ENCODE measurements at places on chromosomes 3 and 15. TPM values are rescaled to one million over a fixed set of nuclear protein-coding genes. Genes with fewer than 3 reads are reported as not detected.

Gene EOMES
- total RNA-seq = under 0.01 TPM

DNA sequence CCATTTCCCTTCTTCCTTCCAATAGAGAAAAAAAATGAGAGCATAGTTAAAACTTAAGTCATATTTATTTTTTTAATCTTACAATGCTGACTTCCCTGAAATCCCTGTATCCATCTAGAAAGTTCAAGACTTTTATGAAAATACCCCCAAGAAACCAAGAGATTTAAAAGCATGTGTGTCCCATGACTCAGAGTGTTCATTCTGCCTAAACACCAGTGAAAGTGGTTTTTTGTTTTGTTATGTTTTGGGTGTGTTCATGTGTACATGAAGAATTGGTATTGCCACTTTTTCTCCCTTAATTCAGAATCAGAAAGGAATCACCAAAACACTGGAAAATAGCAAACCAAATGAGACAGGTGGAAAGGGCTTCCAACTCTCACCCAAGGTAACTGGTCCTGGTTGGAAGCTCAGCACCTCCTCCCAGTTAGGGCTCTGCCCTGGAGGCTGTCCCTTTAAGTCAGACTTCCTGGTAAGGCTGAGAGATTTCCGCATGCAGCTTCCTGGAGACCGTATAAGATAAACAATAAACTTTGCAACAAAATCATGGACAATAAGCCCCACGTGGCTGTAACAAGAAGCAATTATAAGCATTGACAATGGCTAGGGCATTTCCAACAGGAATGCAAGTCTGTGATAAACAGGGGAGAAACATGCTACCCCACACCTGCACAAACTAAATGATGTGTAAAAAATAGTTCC, 121.9 kb upstream of the ARHGEF3 start:
- no peak overlapping the region for H3K4me3 ChIP-seq
- peak; percentile 41 for DNase-seq
- H3K4me1 ChIP-seq = peaks cover 3% of the 10 kb centered on the region
- no peaks in the 10 kb centered on the region for H3K36me3 ChIP-seq

- no peak overlapping the region for H3K4me3 ChIP-seq
- no peaks in the 10 kb centered on the region for H3K36me3 ChIP-seq
- H3K27ac ChIP-seq = no peak overlapping the region
- no peak for DNase-seq
These were observed 12.3 kb downstream of the NUDT16 start for GRCh38 chr3:131393868-131394267.

Gene GOLGA8S
- total RNA-seq = under 0.01 TPM

GRCh38 chr15:99582508-99582960, 16.8 kb downstream of the MEF2A start:
- no peak overlapping the region for H3K27ac ChIP-seq
- no peaks in the 10 kb centered on the region for H3K36me3 ChIP-seq
- H3K4me3 ChIP-seq = no peak overlapping the region
- no peaks in the 10 kb centered on the region for H3K27me3 ChIP-seq
- DNase-seq = no peak
- H3K4me1 ChIP-seq = no peaks in the 10 kb centered on the region

Gene LRRK1
- total RNA-seq = 12.2 TPM

GRCh38 chr15:36458411-36458810, 121.0 kb upstream of the CDIN1 start:
- no peaks in the 10 kb centered on the region for H3K36me3 ChIP-seq
- peak; percentile 37 for DNase-seq
- H3K27me3 ChIP-seq = no peaks in the 10 kb centered on the region
- no peak overlapping the region for H3K27ac ChIP-seq
- no peaks in the 10 kb centered on the region for H3K4me1 ChIP-seq

Gene CCR3
- 0.26 TPM for total RNA-seq

Gene EIF5A2
- 14.7 TPM for total RNA-seq

Gene UROC1
- not detected for total RNA-seq

GRCh38 chr3:143597774-143598652, 250.3 kb downstream of the SLC9A9 start:
- no peaks in the 10 kb centered on the region for H3K27me3 ChIP-seq
- no peak for DNase-seq

DNA sequence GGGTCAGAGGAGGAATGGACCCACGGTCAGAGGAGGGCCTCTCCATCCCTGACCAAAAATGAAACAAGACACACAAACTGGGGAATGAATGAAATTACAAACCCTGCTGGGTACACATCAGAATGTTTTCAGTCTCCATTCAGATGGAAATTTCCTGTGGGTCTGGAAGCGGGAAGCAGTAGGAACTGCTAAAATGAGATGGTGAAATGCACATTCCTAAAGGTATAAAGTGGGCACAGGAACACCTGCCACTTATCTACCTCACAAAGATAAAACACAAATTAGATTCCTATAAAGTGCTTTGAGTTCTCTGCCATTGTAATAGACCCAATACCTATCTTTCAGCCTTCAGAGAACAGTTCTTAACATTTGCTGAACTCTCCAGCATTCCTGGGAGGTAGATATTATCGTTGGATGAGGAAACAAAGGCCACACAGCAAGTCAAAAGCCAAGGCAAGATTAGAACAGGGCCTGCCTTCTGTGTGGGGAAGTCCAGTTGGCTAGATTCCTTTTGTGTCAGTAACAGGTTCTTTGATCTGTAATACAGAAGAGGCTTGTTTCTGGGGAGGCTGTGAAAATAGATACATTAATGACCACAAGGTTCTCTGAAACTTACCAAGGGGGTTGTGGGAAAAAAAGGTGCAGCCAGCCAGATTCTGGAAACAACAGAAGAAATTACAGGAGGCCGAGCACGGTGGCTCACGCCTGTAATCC, 98.4 kb downstream of the IGF2BP2 start:
- H3K4me1 ChIP-seq = peaks cover 20% of the 10 kb centered on the region
- H3K36me3 ChIP-seq = no peaks in the 10 kb centered on the region
- H3K27ac ChIP-seq = no peak overlapping the region
- DNase-seq = no peak
- no peaks in the 10 kb centered on the region for H3K27me3 ChIP-seq

Gene ALPK3
- total RNA-seq = 0.50 TPM

GRCh38 chr3:14806641-14807263, 12.0 kb upstream of the FGD5 start:
- H3K27ac ChIP-seq = no peak overlapping the region
- peak; percentile 9 for DNase-seq
- no peaks in the 10 kb centered on the region for H3K36me3 ChIP-seq
- no peak overlapping the region for H3K4me3 ChIP-seq

Gene PRSS50
- not detected for total RNA-seq

- H3K4me3 ChIP-seq = no peak overlapping the region
- no peak overlapping the region for H3K27ac ChIP-seq
- peak; percentile 65 for DNase-seq
- no peaks in the 10 kb centered on the region for H3K27me3 ChIP-seq
These were observed 35.2 kb downstream of the DNASE1L3 start for GRCh38 chr3:58175437-58176184.

Measured in fibroblast of lung (primary cell).